Activated CD8-positive, alpha-beta T cell treated with anti-CD3 and anti-CD28 coated beads for 36 hours (primary cell): ENCODE measurements at places on chromosomes 3 and 15. TPM values are rescaled to one million over a fixed set of nuclear protein-coding genes. Genes with fewer than 3 reads are reported as not detected.

GRCh38 chr3:10194328-10195071 lies 29.8 kb downstream of the IRAK2 start:
- no peaks in the 10 kb centered on the region for H3K27me3 ChIP-seq
- H3K27ac ChIP-seq, result peak overlapping the region; percentile 98
- H3K4me1 ChIP-seq, result peaks cover 88% of the 10 kb centered on the region
- DNase-seq, result peak; percentile 82
- H3K4me3 ChIP-seq, result peak overlapping the region; percentile 55

DNA sequence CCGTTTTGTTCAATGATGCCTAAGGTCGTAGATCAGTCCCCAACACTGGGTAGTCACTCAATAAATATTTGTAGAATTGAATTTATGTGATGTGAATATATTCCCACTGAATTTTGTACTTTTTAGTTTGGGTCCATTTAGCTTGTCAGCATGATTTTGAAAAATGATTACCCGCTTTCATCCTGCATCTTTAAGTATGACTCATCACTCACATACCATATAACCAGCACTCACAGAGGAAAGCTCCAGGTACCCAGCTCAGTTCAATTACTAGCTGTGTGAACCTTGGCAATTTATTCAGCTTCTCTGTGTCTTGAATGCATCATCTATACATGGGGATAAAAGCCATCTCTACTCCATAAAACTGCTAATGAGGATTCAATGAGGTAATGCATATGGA lies 2.2 kb upstream of the MLF1 start:
- no peak overlapping the region for H3K27ac ChIP-seq
- no peak overlapping the region for H3K4me3 ChIP-seq
- peaks cover 10% of the 10 kb centered on the region for H3K4me1 ChIP-seq
- peaks cover 2% of the 10 kb centered on the region for H3K36me3 ChIP-seq
- peaks cover 46% of the 10 kb centered on the region for H3K27me3 ChIP-seq
- no peak for DNase-seq

Gene BMF
- 4.3 TPM for total RNA-seq

Gene RFT1
- total RNA-seq, result 42.9 TPM

- H3K4me1 ChIP-seq, result no peaks in the 10 kb centered on the region
- peaks cover 20% of the 10 kb centered on the region for H3K27me3 ChIP-seq
- H3K27ac ChIP-seq, result no peak overlapping the region
- H3K4me3 ChIP-seq, result no peak overlapping the region
Measured at GRCh38 chr15:79661411-79661810, 229.3 kb downstream of the MINAR1 start.

Gene TAGLN3
- 1.2 TPM for total RNA-seq

GRCh38 chr15:75597667-75598341 lies 18.7 kb upstream of the PTPN9 start:
- peak; percentile 79 for DNase-seq
- H3K36me3 ChIP-seq, result peaks cover 47% of the 10 kb centered on the region
- H3K27me3 ChIP-seq, result no peaks in the 10 kb centered on the region
- H3K4me3 ChIP-seq, result peak overlapping the region; percentile 25
- peak overlapping the region; percentile 84 for H3K27ac ChIP-seq
